ENCODE measurements at places on chromosomes 1 and 21. TPM values are rescaled to one million over a fixed set of nuclear protein-coding genes. Genes with fewer than 3 reads are reported as not detected.

LCE3E gene
- not detected for total RNA-seq

SMPDL3B gene
- 0.74 TPM for total RNA-seq

CNKSR1 gene
- 1.6 TPM for total RNA-seq

FAM20B gene
- 61.3 TPM for total RNA-seq

VWA5B1 gene
- not detected for total RNA-seq

FCRLB gene
- total RNA-seq = 3.1 TPM

GNAT2 gene
- 0.16 TPM for total RNA-seq

REN gene
- total RNA-seq = 1.7 TPM

OR2L3 gene
- total RNA-seq = not detected

AQP10 gene
- total RNA-seq = 4.9 TPM

CFHR1 gene
- not detected for total RNA-seq

CFAP107 gene
- total RNA-seq = not detected

OR2G6 gene
- not detected for total RNA-seq

G0S2 gene
- total RNA-seq = 37.4 TPM

PHF13 gene
- total RNA-seq = 36.1 TPM

DIRAS3 gene
- 31.6 TPM for total RNA-seq

KCNJ6 gene
- 0.07 TPM for total RNA-seq

TMEM200B gene
- total RNA-seq = 0.11 TPM

ABL2 gene
- 15.0 TPM for total RNA-seq

SPRR4 gene
- not detected for total RNA-seq

PGBD5 gene
- total RNA-seq = 0.31 TPM

SHE gene
- not detected for total RNA-seq

TTC39A gene
- 0.53 TPM for total RNA-seq

MPZL1 gene
- total RNA-seq = 79.5 TPM

ZNF695 gene
- 10.9 TPM for total RNA-seq

CRYAA gene
- total RNA-seq = not detected

RGS7 gene
- not detected for total RNA-seq

ADORA1 gene
- not detected for total RNA-seq

DUSP10 gene
- 5.9 TPM for total RNA-seq

TMEM269 gene
- 0.34 TPM for total RNA-seq

NES gene
- total RNA-seq = 5.5 TPM

SRM gene
- total RNA-seq = 373 TPM

NME7 gene
- 22.4 TPM for total RNA-seq

TBX19 gene
- total RNA-seq = 1.8 TPM

HMGCS2 gene
- 0.18 TPM for total RNA-seq

SPRR2F gene
- 0.76 TPM for total RNA-seq

GART gene
- total RNA-seq = 415 TPM

TSSK3 gene
- total RNA-seq = 2.3 TPM

KIF14 gene
- total RNA-seq = 25.0 TPM

FMO2 gene
- 0.22 TPM for total RNA-seq

OR2L8 gene
- total RNA-seq = not detected

CDCA8 gene
- 72.5 TPM for total RNA-seq

SLC39A1 gene
- total RNA-seq = 70.6 TPM

TLCD4 gene
- total RNA-seq = 16.5 TPM

BSND gene
- total RNA-seq = not detected

AMY2A gene
- 0.33 TPM for total RNA-seq

USP48 gene
- 123 TPM for total RNA-seq

TIPRL gene
- 64.4 TPM for total RNA-seq

OR2AK2 gene
- total RNA-seq = not detected
